ENCODE measurements at places on chromosomes 13 and 19. TPM values are rescaled to one million over a fixed set of nuclear protein-coding genes. Genes with fewer than 3 reads are reported as not detected.

Gene TMPRSS9
- under 0.01 TPM for total RNA-seq

Gene CILP2
- 0.28 TPM for total RNA-seq

Gene HCST
- 0.56 TPM for total RNA-seq

Gene KLK3
- total RNA-seq: not detected

Gene KLK5
- total RNA-seq: under 0.01 TPM

Gene ZFP28
- total RNA-seq: 8.6 TPM

Gene PSG5
- total RNA-seq: 4.6 TPM

Gene MAP2K2
- total RNA-seq: 98.9 TPM

Gene TNFSF11
- 0.38 TPM for total RNA-seq

Gene SLC25A23
- 34.4 TPM for total RNA-seq

Gene ABHD13
- total RNA-seq: 8.2 TPM

Gene KLHL1
- not detected for total RNA-seq

Gene SIGLEC11
- total RNA-seq: not detected

Gene SHISA7
- not detected for total RNA-seq
